ENCODE measurements at places on chromosomes 3 and 15.

- H3K27me3 ChIP-seq = no peaks in the 10 kb centered on the region
- H3K27ac ChIP-seq = no peak overlapping the region
- no peak overlapping the region for H3K4me3 ChIP-seq
- no peak for DNase-seq
Observed at GRCh38 chr3:106343811-106344210, 475.0 kb upstream of the CBLB start.

DNA sequence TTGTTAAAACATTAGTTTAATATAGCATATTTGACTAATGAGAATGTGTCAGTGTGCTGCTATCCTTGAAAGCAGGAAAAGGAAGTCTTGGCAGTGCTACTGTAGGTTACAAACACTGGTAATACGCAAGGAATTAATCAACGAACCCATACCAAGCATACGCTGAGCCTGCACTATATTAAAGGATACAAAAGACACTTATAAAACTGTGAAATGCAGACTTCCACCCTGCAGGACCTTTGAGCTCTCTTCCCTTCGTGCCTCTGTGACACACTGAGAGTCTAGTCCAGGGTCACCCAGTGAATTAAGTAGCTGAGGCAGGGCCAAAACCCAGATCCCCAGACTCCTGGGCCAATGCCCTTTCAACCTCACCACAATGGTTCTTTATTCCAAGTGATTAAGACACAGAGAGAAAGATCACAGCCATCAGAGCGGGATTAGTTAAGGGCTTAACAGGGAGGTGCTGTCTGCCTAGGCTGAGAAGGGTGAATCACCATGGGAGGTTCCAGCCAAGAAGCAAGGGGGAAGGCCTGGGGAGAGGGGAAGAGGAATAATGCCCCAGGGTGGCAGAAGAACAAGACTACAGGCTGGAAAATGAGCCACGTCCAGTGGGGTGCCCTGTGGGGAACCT lies 6.8 kb downstream of the ANXA2 start:
- no peaks in the 10 kb centered on the region for H3K27me3 ChIP-seq
- peak overlapping the region; percentile 55 for H3K4me3 ChIP-seq
- H3K4me1 ChIP-seq = peaks cover 89% of the 10 kb centered on the region
- H3K27ac ChIP-seq = peak overlapping the region; percentile 98
- H3K36me3 ChIP-seq = peaks cover 10% of the 10 kb centered on the region
- no peak for DNase-seq

DNA sequence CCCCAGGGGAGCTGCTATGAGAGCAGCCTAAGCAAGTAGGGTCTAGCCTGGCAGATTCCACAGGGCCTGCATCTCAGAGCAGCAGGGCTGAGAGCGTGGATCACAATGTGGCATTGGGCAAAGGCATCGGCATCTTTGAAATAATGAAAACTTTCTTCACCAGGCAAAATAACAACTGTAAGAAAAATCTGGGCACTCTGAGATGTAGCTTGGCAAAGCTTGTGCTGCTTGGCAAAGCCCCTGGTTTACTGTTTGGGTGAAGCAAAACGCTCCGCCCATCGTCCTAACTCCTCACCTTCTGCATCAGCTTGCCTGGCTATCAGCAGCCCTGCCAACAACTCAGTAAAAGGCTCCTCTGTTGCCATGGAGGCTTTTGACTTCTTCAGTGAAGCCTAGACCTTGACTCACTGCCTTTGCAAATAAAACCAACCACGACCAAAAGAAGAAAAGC lies 212.8 kb upstream of the EIF1B start:
- DNase-seq = no peak
- H3K27ac ChIP-seq = no peak overlapping the region
- H3K27me3 ChIP-seq = peaks cover 18% of the 10 kb centered on the region
- no peaks in the 10 kb centered on the region for H3K4me1 ChIP-seq
- H3K4me3 ChIP-seq = no peak overlapping the region
- no peaks in the 10 kb centered on the region for H3K36me3 ChIP-seq

DNA sequence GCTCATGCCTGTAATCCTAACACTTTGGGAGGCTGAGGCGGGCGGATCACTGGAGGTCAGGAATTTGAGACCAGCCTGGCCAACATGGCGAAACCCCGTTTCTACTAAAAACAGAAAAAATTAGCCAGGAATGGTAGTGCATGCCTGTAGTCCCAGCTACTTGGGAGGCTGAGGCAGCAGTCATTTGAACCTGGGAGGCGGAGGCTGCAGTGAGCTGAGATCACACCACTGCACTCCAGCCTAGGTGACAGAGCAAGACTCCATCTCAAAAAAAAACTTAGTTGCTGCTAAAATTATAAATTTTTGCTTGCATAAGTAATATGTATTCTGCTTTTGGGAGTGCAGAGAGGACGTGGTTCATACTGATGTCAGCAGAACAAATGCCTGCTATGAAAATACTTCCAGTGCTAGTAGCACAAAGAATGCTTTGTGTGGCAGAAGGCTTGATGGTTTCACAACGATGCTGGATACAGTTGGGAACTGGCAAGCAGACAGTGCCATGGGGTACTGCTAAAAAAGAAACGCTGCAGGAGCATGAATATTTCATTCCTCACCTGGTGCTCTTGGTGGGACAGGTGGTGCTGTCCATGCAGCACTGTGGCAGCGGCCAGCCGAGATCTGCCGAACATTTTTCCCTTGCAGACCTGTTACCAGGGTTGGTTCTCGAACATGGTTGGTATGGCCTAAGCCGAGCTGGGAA lies 31.1 kb downstream of the FBXL22 start:
- H3K27me3 ChIP-seq = no peaks in the 10 kb centered on the region
- H3K4me3 ChIP-seq = no peak overlapping the region
- DNase-seq = no peak
- no peaks in the 10 kb centered on the region for H3K4me1 ChIP-seq
- peaks cover 51% of the 10 kb centered on the region for H3K36me3 ChIP-seq

DNA sequence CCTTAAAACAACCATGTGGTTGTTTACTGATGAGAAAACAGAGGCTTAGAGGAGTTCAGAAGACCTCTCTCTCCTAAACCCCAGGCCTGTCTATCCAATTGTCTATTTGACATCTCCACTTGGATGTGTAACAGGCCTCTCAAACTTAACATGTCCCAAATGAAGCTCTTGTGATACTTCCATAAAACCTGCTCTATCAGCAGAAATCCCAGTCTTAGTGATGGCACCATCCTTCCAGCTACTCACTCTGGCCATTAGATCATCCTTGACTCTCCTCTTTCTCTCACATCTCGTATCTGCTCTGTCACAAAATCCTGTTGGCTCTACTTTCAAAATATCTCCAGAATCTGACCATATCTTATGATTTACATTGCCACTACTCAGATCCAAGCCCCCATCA lies 28.8 kb downstream of the EHHADH start:
- no peak overlapping the region for H3K4me3 ChIP-seq
- H3K27me3 ChIP-seq = no peaks in the 10 kb centered on the region
- no peak overlapping the region for H3K27ac ChIP-seq
- DNase-seq = no peak
- H3K4me1 ChIP-seq = peaks cover 4% of the 10 kb centered on the region
- H3K36me3 ChIP-seq = peaks cover 10% of the 10 kb centered on the region

DNA sequence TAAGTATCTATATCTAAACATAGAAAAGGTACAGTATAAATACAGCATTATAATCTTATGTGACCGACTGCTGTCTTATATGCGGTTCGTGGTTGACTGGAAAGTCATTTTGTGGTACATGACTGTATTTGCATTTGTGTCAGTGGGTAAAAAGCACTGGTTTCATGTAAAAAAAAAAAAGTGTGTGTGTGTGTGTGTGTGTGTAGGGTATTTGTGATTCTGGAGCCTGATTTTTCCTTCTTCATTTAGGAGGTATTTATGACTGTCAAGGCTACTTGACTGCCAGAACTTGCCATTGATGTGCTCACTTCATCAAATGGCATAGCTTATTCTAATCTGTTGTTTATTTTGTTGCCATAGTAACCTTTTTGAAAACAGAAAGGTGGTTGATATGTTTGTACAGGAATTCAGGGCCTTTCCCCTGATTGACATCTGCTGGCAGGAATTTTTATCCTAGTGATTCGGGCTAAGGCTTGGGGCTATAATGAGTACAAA lies 63.2 kb downstream of the AKAP13 start:
- no peak for DNase-seq
- H3K4me3 ChIP-seq = no peak overlapping the region
- H3K4me1 ChIP-seq = peaks cover 24% of the 10 kb centered on the region
- H3K27me3 ChIP-seq = no peaks in the 10 kb centered on the region
- H3K36me3 ChIP-seq = peaks cover 15% of the 10 kb centered on the region

DNA sequence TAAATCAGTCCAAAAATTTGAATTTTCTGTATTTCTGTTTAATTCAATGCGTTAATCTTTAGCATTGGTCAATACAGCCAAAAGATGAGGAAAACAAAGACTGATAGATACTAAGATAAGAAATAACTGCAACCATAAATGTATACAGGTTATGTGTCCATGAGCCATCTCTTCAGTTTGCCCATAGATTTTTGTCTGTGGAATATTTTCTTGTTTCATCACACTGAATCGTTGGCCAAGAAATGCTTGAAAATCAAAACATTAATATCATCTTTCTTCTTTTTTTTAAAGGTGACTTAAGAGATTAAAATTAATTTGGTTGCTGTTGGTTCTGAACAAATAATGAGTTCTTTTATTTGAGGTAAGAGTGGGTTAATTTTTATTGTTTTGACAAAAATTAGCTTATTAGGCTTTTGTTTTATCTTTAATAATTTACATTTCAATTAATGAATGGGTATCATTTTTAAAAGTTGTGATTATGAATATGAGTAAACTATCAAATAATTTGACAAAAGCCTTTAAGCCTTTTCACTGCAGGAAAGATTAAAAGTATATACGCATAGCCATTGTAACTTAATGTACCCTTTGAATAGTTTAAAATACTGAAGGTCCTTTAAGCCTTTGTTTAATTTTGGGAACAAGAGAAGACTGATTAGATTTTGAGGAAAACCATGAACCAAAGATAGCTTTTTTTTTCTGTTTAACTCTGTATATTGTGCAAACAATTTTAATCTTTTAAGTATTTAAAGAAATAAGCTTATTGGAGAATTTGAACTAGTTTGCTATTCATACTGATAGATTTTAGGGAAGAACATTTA lies 14.7 kb upstream of the CHD2 start:
- H3K36me3 ChIP-seq = peaks cover 31% of the 10 kb centered on the region
- H3K27me3 ChIP-seq = no peaks in the 10 kb centered on the region
- peak overlapping the region; percentile 94 for H3K27ac ChIP-seq
- no peak for DNase-seq
- H3K4me3 ChIP-seq = peak overlapping the region; percentile 92

- no peak overlapping the region for H3K4me3 ChIP-seq
- DNase-seq = no peak
- H3K27me3 ChIP-seq = peaks cover 99% of the 10 kb centered on the region
- no peak overlapping the region for H3K27ac ChIP-seq
Observed at GRCh38 chr3:62378921-62379320, 5.6 kb upstream of the FEZF2 start.

GRCh38 chr3:29083676-29084075 lies 197.2 kb upstream of the RBMS3 start:
- H3K4me3 ChIP-seq = no peak overlapping the region
- H3K4me1 ChIP-seq = peaks cover 5% of the 10 kb centered on the region
- H3K27ac ChIP-seq = peak overlapping the region; percentile 66
- H3K36me3 ChIP-seq = no peaks in the 10 kb centered on the region
- H3K27me3 ChIP-seq = no peaks in the 10 kb centered on the region

DNA sequence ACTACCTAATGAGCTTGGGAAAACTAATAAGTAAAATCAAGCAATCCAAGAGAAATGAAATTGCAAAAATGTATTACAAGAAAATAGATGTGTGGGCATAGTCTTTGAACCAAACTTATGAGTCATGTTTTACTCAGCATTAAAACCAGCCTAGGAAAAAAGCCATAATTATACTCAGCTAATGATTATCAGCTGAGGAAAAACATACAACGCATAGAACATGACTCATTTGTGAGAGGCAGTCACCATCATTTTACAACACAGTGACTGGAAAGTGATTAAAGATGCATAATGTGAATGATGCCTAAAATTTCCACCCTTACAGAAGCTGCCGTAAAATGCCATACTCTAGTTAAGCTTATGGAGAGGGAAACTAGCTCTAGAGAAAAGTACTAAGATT lies 238.0 kb upstream of the EOMES start:
- H3K27ac ChIP-seq = no peak overlapping the region
- H3K4me3 ChIP-seq = no peak overlapping the region
- H3K36me3 ChIP-seq = no peaks in the 10 kb centered on the region
- DNase-seq = no peak
- no peaks in the 10 kb centered on the region for H3K4me1 ChIP-seq

- DNase-seq = no peak
- H3K4me1 ChIP-seq = no peaks in the 10 kb centered on the region
- no peak overlapping the region for H3K27ac ChIP-seq
Observed at GRCh38 chr15:91264651-91265351, 164.7 kb downstream of the SV2B start.

DNA sequence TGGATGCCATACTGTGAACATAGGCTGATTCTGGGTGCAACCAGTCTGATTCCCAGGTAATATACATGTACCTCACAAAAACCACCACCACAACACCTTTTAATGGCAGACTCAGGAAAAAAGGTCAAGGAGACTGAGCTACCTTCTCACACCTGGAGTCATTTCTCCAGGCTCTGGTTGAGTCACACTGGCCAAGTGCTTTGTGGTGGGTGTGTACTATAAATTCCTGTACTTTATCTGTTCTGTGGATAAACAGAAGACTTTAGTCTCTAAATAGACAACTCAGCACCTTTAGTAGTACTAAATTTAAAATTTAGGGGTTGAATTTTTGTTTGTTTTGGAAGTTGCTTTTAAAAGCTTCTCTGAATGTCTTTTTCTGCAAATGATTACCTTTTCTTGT lies 46.7 kb downstream of the TOP2B start:
- peaks cover 7% of the 10 kb centered on the region for H3K4me1 ChIP-seq
- peak overlapping the region; percentile 9 for H3K27ac ChIP-seq
- H3K4me3 ChIP-seq = no peak overlapping the region

DNA sequence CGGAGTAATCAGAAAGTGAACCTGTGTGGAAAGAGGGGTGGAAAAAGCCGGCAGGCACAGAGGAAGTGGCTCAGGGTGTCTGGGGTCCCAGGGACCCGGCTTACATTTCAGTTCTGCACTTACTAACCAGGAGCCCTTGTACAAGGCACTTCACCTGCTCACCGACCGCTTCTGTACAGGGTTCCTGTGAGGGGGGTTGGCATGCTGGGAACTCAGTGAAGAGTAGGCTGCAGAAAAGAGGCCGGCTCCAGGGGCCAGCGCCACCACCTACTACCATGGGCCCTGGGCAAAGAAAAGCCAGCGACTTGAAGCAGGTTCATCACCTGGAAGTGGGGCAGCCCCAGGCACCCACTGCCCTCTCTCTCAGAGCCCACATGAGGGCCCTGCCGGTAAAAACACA lies 6.2 kb downstream of the STIMATE start:
- no peaks in the 10 kb centered on the region for H3K27me3 ChIP-seq
- H3K4me3 ChIP-seq = no peak overlapping the region
- H3K4me1 ChIP-seq = peaks cover 20% of the 10 kb centered on the region

- no peak overlapping the region for H3K4me3 ChIP-seq
- DNase-seq = no peak
- H3K27ac ChIP-seq = peak overlapping the region; percentile 23
- peaks cover 13% of the 10 kb centered on the region for H3K4me1 ChIP-seq
Observed at GRCh38 chr15:78537266-78537905, 2.9 kb upstream of the PSMA4 start.

All from mesothelial cell of epicardium (in vitro differentiated cells).